ENCODE measurements at places on chromosomes 3 and 15.
A peak's percentile ranks its signal among the peaks of the same experiment; 100 is the strongest.

DNA sequence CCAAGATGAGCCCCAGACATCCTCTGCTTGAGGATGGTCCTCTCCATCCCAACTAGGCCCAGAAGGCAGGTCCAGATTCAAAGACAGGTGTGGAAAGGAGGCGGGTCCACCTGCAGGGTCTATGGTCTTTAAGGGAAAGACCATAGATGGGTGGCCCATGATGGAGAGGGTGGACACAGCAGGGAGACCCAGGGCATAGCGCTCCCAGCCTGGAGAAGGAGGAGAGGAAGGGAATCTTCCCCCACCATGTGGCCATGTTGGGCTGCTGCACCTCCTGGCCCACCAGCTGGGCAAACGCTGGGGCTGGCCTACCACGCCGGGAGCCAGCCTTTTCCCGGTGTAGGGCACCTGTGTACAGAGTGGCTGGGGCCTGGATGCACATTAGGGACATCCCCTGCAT is 265.2 kb upstream of the TLE3 start:
- DNase-seq: no peak

GRCh38 chr3:171833789-171834460 is 9.2 kb upstream of the TMEM212 start:
- no peak for DNase-seq

GRCh38 chr3:193630005-193630404 is 37.0 kb downstream of the OPA1 start:
- no peak for DNase-seq

- no peak for DNase-seq
Measured at GRCh38 chr3:128554465-128555097, 61.6 kb upstream of the GATA2 start.

GRCh38 chr15:47400603-47401002 is 316.7 kb upstream of the SEMA6D start:
- DNase-seq: no peak

- no peak for DNase-seq
Measured at GRCh38 chr3:129756871-129757270, 136.6 kb downstream of the TMCC1 start.

DNA sequence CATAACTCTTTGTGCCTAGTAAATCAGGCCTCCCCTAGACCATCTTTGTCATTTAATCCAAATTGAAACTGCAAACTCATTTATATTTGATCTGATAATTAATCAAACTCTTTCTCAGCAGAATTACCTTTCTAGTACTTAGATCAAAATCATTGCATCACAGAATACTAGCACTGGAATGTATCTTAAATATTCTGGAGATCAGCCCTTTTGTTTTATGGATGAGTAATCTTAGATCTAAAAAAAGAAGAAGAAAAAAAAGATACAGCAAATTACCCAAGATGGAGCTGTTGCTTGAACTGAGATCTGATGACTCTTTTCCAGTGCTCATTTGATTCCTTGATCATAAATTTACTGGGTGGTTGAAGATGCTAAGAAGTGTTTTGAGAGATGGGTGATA is 47.9 kb downstream of the NAALADL2 start:
- no peak for DNase-seq

DNA sequence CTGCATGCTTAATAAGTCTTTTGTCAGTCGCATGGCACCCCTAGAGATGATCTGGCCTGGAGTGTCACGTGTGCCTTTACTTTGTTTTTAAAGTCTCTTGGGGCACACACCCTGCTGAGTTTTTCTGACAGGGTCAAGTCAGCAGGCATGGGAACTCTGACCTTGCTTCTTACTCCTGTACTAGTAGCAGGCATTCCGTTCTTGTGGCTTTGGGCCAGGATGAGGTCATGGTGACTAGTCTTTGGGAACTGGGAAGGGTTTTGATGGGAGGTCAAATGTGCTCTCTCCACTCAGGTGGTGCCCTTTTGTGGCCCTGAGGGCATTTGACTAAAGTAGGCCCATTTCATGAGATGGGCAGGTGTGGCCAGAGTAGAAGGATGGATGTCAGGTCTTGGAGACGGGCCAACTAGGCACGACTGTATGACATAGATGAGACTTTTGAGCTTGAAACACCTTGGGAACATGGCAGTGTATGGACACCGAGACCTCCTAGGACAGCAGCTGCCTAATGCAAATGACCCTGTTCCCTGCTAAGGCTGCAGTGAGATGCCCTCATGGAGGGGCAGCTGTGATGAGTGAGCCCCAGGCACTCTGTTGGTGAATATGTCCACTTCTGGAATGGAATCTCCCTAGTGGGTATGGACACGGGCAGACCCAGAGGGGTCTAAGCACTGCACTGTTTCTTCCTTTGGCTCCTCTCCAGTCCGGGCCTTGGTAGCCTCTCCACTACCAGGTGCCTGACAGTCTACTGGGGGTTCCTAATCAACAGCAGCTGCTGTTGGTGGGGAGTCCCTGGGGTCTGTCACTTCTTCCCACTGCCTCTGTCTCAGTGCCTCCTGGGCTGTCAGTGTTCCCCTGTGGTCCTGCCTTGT is 16.4 kb downstream of the SRPRB start:
- no peak for DNase-seq

DNA sequence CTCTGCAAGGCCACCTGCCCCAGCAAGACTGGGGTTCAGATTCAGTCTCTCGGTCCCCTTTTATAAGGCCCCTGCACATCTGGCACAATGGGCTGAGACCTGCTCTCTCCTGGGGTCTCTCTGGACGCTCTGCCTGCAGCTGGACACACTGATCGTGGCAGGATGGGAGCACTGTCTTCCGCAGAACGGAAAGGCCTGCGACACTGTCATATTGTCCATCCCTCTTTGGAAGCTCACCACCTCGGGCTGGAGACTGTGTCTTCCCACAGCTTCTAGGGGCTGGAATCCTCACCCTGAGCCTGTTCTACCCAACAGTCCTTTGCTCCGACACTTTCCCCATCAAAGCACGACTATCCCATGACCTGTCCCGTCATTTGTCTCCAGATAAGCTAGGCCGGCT is 11.5 kb upstream of the IGDCC4 start:
- DNase-seq: no peak

DNA sequence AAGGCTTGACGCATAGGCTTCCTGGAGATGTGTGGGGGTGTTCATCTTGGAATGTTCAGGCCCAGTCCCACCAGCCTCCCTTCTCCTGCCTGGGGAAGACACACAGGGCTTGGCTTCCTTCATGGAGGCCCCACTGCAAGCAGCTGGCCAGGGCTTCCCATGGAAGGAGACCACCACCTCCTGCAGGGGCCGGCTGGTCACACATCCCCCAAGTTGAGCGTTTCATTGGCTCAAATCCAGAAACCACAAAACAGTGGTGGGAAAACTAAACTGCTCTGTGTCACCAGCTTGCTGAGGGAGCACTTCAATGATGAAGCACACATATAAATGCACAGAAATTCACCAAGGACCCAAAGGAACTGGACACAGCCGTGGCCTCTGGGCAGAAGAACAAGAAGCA is 8.3 kb downstream of the IQSEC1 start:
- DNase-seq: no peak

- DNase-seq: no peak
Measured at GRCh38 chr3:180918542-180918941, 6.1 kb downstream of the FXR1 start.

DNA sequence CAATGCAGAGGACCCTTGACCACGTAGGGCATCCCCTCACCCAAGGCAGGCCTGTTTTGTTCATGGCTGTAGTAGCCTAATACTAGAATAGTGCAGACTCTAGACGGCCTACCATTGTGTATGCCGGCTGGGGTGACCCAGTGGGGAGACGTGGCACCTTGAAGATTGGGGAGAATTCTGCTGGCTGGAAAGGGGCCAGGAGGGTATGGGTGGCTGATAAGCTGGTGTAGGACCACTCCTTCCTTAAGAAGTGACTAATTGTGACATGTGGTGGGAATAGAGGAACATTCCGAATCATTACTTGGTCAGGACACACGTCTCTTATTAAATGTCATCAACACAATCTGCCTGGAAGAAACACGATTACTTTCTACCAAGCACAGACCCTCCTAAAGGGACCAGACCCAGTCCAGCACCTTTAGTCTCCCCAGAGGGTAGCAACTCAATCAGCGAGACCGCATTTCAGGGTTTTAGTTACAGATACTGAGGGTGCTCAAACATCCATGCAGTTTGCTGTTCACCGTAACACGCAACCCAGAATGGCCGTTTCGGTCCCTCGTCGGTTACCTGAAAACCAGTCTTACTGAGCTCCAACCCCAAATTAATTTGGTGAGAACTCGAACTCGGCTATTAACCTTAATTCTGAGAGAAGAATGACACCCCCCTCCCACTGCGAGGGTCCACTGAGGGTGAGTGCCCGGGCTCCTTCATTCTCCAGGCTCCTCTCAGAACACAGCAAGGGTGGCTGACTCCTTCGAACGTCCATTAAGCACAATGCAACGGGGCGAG is 1.6 kb upstream of the KLF13 start:
- DNase-seq: no peak

DNA sequence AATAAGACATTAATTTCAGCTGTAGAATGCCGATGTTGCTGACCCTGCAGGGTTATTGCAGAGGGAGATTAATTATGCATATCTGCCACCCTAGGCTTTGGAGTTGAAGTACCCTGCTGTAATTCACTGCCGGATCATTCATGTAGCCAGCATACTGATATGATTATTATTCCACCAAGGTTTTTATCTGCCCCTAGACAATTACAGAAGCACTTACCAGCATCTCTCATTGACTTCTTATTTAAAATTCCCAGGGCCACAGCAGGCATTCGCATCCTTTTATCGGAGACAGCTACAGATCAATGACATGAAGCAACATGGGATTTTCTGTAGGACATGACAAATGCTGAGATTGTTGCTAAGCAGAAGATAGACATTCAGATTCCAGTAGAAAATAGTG is 31.3 kb downstream of the IL1RAP start:
- no peak for DNase-seq

DNA sequence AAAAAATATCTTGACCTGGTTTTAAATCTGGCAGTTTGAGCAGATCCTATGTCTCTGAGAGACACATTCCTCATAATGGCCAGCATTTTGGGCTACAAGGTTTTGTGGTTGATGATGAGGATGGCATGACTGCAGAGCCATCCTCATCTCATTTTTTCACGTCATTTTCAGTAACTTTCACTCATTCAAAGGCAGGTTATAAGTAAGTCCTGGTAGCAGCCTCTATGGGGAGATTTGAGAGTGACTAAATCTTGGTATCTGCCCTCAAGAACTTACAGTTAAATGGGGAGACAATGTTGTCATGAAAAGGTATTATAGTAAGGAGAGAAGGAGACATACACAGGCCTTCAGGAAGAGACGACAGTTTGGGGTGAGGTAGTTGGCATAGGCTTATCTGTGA is 14.5 kb downstream of the TIGIT start:
- DNase-seq: no peak

DNA sequence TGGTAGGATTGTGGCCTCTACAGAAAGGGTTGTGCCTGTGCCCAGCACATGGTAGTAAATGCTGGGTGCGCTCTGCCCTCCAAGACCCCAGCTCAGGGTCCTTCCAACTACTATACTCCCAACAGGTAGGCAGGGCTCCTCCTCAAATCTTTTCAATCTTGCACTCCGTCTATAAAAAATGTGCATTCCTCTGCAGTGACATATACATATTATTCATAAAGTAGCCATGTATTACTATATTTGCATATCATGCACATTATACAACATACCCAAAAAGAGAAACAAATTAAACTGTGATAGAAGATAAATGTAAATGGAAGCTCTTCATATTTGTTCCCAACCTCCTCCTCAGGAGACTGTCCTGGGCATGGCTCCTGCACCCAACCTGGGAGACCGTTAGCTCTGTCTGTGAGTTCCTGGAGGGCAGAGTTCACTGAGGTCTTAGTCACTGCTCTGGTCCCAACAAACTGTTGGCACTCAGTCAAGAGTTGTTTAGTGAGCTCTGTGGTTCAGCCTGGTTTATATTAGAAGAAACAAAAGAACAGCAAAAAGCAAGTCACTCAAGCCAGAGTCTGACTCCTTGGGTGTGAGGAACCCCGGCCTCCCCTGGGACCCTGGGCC is 47.7 kb upstream of the GRIP2 start:
- DNase-seq: no peak

GRCh38 chr3:64645243-64645642 is 42.6 kb downstream of the ADAMTS9 start:
- no peak for DNase-seq

DNA sequence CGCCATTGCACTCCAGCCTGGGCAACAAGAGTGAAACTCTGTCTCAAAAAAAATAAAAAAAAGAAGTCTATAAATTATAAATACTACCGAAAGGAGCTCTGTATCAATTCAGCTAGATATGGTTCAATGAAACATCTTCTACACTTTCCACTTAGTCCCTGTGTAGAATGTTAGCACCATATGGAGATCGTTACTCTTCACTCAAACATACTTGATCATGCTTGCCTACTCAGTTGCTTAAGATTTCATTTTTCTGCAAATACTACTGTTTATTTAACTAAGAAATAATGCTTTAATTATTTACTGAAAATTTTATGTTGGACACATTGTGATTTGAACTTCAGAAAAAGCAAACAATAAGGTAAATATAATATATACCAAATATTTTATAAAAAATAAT is 17.1 kb upstream of the NANOGP8 start:
- no peak for DNase-seq

DNA sequence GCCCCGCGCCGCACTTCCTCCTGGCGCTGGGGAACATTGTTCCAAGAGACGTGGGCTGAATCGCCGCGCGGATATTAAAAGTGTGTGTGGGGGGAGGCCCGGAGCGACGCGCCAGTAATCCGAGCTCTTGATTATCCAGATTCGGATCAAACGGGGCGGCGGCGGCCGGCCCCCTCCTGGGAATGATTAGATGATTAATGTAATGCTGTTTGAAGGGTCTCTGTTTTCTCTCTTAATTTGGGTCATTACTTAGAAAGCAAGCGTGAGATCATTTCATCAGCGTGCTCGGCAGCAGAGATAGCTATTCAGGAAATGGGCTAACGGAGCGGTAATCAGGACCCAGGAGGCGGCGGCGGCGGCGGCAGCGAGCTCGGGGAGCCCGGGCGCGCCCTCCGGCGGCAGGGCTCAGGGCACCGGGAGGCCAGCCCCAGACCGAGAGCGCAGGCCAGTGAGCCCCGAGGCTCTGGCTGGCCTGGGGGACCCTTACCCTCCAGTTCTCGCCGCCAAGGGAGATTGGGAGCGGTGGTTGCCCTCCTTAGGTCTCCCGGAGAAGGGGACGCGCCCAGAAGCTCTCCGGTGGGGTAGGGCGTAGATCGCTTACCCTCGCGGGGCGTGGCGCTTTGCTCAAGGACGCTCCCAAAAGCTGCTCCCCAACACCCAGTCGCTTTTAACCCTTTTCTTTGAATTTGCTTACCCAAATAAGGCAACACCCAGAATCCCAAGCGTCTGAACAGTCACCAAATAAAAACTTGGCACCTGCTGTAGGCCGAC is 4.5 kb downstream of the FEZF2 start:
- no peak for DNase-seq

GRCh38 chr3:123652342-123652984 is 67.6 kb upstream of the HACD2 start:
- DNase-seq: peak; percentile 71
